Activated T-helper 2 cell treated with anti-CD3 and anti-CD28 coated beads, Interferon-gamma antibody, Interleukin-2, Interleukin-4, amounts not matched to agents 10 μg/mL and 5 μg/mL and 100 μg/mL, durations not matched to agents 14 hours and 24 hours and 36 hours (primary cell): ENCODE measurements at places on chromosomes 13 and 19.

DNA sequence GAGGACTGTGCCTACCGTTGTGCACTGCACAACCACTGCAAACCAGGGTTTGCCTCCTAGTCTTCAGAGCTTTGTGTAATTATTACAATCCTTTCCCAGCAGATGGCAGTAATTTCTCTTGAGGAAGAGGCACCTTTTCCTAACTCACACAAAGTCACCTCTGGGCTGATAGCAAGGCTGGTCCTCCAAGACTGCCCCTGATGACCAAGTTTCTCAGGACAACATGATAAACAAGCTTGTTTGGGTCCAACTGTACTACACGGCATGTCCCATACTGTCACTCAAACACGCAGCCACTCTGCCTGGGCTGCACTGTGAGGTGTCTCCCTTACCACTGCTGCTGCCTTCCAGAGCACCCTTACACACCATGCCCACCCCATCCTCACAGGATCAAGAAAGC is 39.3 kb downstream of the RFXAP start:
- no peak for DNase-seq
- H3K4me3 ChIP-seq, result no peak overlapping the region
- H3K27ac ChIP-seq, result no peak overlapping the region
- no peaks in the 10 kb centered on the region for H3K36me3 ChIP-seq
- H3K4me1 ChIP-seq, result peaks cover 15% of the 10 kb centered on the region
- H3K27me3 ChIP-seq, result peaks cover 5% of the 10 kb centered on the region

DNA sequence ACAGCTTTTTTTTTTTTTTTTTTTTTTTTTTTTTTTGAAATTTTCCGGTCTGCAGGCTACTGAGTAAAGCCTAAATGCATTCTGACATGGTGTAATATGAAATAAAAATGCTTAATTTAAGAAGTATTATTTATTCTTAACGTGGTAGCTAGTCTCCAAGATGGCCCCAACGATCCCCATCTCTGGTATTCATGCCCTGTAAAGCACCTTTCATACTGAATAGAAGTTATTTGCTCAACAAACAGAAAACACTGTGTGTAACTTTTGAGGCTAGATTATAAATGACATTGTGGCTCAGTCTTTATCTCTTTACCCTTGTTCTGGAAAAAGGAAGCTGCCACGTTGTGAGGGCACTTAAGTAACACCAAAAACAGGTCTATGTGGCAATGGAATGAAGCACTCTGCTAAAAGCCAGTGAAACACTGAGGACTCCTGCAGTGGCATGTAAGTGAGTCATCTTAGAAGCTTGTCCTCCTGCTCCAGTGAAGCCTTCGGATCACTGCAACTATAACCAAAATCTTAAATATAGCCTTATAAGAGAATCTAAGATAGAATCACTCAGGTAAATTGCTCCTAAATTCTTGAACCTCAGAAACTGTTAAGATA is 128.7 kb downstream of the UGGT2 start:
- H3K4me3 ChIP-seq, result no peak overlapping the region
- no peaks in the 10 kb centered on the region for H3K4me1 ChIP-seq
- no peak for DNase-seq
- H3K36me3 ChIP-seq, result no peaks in the 10 kb centered on the region
- no peaks in the 10 kb centered on the region for H3K27me3 ChIP-seq
- H3K27ac ChIP-seq, result no peak overlapping the region

GRCh38 chr19:3083964-3084363 is 10.2 kb upstream of the GNA11 start:
- no peak overlapping the region for H3K27ac ChIP-seq
- no peaks in the 10 kb centered on the region for H3K27me3 ChIP-seq
- DNase-seq, result no peak
- no peaks in the 10 kb centered on the region for H3K36me3 ChIP-seq
- H3K4me3 ChIP-seq, result no peak overlapping the region
- no peaks in the 10 kb centered on the region for H3K4me1 ChIP-seq

- H3K36me3 ChIP-seq, result peaks cover 32% of the 10 kb centered on the region
- H3K27ac ChIP-seq, result no peak overlapping the region
- H3K27me3 ChIP-seq, result no peaks in the 10 kb centered on the region
- no peaks in the 10 kb centered on the region for H3K4me1 ChIP-seq
- DNase-seq, result no peak
- H3K4me3 ChIP-seq, result no peak overlapping the region
Measured at GRCh38 chr13:113323869-113324268, 26.8 kb downstream of the LAMP1 start.

- no peak for DNase-seq
- no peaks in the 10 kb centered on the region for H3K4me1 ChIP-seq
- H3K27me3 ChIP-seq, result no peaks in the 10 kb centered on the region
- H3K36me3 ChIP-seq, result peaks cover 87% of the 10 kb centered on the region
Measured at GRCh38 chr19:36898422-36898821, 17.7 kb downstream of the ZNF829 start.

DNA sequence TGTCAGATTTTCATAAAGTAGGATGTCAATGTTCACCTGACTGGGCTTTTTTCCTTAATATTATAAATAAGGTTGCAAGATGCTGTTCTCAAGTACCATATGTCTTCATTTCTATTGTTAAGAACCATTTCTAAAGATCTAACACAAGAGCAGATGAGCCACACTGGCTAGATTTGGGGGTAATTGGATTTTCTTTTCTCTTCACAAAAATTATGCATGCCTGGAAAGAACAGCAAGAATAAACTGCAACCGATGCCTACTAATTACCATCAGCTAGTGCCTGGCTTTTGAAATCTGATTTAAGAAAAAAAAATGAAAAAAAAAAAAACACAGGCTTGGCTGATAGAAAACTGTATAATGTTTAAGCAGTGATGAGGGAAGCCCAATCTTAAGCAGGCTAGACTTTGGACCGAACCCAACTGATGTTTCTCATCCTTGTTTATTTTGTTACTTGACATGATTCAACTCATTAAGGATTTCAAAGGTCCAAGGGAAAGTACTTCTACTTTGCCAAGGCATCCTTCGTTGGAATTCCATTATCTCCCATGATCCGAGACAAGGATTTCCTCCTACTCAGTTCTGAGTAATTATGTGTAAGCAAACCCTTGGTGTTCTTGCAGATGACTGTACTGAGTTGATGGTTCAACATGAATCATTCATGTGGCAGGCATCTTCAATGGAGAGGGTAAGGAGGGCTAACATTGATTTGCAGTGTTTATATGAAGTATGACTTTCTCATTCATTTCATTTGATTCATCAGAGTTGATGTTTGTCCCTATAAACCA is 300.5 kb downstream of the SPRY2 start:
- no peak for DNase-seq
- no peak overlapping the region for H3K27ac ChIP-seq
- no peak overlapping the region for H3K4me3 ChIP-seq
- no peaks in the 10 kb centered on the region for H3K4me1 ChIP-seq

- no peak overlapping the region for H3K27ac ChIP-seq
- no peaks in the 10 kb centered on the region for H3K4me1 ChIP-seq
- no peak overlapping the region for H3K4me3 ChIP-seq
- no peak for DNase-seq
Measured at GRCh38 chr13:65940720-65941119, 1289.4 kb downstream of the PCDH9 start.

DNA sequence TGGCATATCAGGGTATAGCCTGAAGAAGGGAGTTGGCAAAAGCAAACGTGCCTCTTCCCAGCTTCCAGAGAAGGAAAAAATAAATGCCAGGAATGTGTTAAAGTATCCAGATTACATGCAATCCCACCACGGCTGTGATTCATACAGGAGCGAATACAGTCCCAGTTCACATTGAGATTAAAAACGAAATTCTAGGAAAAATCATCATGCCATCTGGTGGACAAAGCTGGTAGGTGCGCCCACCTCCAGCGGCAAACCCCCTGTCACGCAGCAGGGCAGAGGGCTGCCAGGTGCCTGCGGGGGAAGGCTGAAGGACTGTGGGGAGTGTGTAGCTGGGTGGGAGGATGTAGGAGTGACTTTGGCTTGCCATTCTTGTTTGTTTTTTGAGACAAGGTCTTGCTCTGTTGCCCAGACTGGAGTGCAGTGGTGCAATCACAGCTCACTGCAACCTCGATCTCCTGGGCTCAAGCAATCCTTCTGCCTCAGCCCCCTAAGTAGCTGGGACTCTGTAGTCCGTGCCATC is 6.4 kb upstream of the DMWD start:
- no peak overlapping the region for H3K27ac ChIP-seq
- no peak overlapping the region for H3K4me3 ChIP-seq
- H3K4me1 ChIP-seq, result peaks cover 4% of the 10 kb centered on the region
- no peaks in the 10 kb centered on the region for H3K36me3 ChIP-seq

DNA sequence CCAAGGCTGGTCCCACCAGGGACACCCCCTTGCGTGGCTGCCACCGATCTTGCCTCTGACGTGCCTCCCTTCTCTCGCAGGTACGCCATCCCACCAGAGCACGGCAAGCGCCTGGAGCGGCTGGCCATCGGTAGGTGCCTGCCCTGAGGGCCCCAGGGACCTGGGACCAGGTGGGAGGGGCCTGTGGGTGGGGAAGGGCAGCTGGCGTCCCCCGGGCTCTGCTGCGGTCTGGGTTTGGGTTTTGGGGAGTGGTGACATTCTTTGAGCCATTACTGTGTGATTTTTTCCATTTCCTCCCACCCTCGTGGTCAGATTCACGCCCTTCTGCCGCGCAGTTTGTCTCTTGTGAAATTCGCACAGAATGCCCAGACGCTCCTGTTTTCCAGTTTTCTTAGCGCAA is 102.0 kb downstream of the KDM4B start:
- no peaks in the 10 kb centered on the region for H3K27me3 ChIP-seq
- H3K27ac ChIP-seq, result no peak overlapping the region
- peaks cover 4% of the 10 kb centered on the region for H3K36me3 ChIP-seq
- no peak for DNase-seq

DNA sequence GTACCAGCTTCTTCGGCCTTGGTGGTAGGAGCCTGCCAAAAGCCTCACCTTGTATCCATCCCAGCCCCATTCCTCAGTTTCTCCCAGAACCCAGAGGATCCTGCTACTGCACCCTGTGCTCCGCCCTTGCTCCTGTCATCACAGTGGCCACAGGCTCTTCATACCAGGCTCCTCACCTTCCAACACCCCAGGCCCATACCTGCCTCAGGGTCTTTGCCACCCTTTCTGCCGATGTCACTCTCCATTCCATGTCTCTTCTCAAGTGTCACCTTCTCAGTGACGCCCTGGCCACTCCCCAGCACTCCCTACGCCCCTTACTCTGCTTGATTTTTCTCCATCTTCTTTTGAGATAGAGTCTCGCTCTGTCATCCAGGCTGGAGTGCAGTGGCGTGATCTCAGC is 2.0 kb upstream of the SRRM5 start:
- no peak overlapping the region for H3K27ac ChIP-seq
- no peaks in the 10 kb centered on the region for H3K27me3 ChIP-seq
- no peak for DNase-seq
- H3K36me3 ChIP-seq, result no peaks in the 10 kb centered on the region

- H3K4me3 ChIP-seq, result no peak overlapping the region
- H3K27ac ChIP-seq, result no peak overlapping the region
- H3K27me3 ChIP-seq, result no peaks in the 10 kb centered on the region
Measured at GRCh38 chr19:44278181-44278690, 18.6 kb downstream of the ZNF233 start.
